Spinal cord (tissue), 10 donors: ENCODE measurements at places on chromosomes 6 and 20.
A peak's percentile ranks its signal among the peaks of the same experiment; 100 is the strongest.

- no peak for DNase-seq
Measured at GRCh38 chr6:166712286-166713228, 85.5 kb upstream of the RPS6KA2 start.

GRCh38 chr6:116253188-116253504, 729 bp downstream of the TSPYL4 start:
- no peak for DNase-seq

- no peak for DNase-seq
Measured at GRCh38 chr6:17130786-17131185, 28.9 kb downstream of the STMND1 start.

GRCh38 chr6:11756726-11757125, 21.9 kb downstream of the ADTRP start:
- DNase-seq = no peak

DNA sequence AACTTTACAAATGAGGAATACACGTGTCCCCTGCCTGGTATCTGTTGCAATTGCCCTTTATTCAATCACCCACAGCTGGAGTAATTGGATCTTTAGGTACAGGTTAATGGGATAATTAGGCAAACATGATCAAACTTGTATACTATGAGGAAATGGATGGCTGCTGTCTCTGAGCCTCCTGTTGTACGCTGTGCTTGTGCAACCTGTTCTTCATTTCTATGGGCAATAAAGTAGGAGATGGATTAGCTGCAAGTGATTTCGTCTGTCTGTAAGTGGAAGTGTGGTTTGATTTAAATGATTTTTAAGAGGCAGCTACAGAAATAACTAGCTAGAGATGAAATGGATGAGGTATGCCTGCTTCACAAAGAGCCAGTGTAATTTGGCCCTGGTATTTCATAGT, 474.1 kb downstream of the RNF144B start:
- DNase-seq = no peak

DNA sequence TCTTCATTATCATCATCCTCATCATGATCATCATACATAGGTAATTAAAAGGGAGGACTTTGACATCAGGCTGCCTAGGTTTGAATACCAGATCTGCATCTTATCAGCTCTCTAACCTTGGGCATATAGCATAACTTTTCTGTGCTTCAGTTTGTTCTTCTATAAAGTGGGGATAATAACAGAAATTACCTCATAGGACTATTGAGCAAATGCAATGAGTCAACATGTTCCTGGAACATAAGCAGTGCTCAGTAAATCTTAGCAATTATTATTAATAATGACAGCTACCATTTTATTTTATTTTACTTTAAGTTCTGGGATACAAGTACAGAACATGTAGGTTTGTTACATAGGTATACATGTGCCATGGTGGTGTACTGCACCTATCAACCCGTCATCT, 7.2 kb downstream of the C20orf202 start:
- no peak for DNase-seq

DNA sequence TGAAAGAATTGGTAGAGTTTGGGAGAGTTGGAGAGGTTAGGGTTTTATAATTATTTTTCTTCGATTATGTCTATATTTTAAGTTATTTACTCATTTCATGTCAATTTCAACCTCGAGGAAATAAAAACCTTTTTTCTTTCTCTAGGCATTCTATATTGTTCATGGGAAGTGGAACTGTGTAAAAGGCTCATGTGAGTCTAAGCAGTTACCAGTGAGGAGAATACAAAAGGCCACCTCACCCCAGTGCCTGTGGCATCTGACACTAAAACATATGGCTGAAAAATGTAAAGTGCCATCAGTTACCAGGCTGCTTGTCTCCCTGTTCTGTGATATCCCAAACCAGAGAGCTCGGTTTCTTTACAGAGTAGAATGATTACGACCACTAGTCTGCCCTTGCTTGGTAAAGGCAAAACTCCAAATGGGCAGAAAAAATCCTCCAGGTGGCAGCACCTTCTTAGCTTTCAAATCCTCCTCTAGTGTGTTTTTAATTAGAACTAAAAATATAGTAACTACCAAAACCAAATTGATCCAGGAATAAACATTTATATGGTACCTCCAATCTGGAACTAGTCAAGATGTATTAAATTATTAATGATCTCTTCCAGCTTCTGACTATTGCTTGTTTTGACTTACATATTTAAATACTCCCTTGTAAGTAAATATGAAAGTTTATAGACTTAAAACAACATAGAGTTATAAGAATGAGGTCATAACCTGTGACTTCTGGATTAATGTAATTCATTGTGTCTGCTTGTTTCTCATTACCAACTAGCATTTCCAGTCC, 122.6 kb upstream of the MCHR2 start:
- DNase-seq = peak; percentile 87

DNA sequence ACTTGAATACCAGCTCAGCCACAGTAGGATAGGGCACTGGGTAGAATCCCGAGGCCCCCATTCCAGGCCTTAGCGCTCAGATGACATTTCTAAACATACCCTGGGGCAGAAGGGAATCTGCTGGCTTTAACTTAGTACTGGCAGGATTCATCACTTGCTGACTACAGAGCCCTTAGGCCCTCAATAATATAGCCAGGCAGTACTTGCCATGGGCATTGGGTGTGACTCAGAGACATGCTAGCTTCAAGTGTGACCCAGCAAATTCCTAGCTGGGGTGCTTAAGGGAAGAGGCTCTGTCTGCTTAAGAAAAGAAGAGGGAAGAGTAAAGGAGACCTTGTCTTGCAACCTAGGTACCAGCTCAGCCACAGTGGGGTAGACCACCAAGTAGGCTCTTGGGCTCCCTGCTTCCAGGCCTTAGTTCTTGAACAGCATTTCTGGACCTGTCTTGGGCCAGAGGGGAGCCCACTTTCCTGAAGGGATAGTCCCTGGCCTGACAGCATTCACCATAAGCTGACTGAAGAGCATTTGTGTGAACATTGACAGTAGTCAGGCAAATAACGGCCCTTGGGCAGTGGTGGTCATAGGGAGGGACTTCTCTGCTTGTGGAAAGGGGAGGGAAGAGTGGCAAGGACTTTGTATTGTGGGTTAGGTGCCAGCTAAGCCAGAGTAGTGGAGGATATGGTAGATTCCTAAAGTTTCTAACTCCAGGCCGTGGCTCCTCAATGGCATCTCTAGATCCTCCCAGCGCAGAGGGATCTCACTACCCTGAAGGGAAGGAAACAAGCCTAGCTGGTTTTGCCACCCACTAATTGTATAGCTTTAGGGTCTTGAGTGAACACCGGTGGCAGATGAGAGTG, 48.5 kb upstream of the HACE1 start:
- no peak for DNase-seq

DNA sequence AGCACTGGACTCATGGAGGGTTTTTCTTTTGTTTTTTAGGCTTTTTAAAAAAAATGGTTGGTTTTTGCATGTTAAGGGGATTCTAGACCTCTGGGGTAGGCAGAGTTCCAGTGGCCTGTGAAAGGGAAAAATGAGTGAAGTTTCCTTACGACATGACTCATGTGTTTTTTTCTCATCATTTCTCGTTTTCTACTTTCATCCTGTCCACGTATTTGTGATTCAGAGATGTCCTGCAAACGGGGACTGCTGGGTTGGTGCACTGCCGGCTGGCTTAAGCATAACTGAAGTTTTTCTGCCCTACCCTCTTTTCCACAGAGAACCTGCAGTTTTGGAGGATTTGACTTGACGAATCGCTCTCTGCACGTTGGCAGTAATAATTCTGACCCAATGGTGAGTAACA, 182.3 kb downstream of the SASH1 start:
- no peak for DNase-seq

DNA sequence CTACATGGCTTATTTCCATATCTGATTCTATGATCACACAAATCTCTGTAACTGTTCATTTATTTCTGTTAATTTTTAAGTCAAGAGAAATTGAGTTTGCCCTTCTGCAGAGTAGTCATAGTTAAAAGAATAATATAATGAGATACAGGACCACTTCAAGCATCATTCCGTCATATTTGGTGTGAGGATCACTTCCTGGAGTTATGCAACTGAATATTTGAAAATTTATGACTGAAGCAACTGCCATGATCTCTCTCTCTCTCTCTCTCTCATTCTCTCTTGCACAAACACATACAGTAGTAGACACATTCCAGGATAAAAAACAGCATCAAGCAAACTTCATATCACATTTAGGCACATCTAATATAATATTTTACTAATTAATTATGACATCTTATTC, 116.4 kb downstream of the COL9A1 start:
- no peak for DNase-seq

- no peak for DNase-seq
Measured at GRCh38 chr6:47202644-47203205, 107.0 kb downstream of the TNFRSF21 start.

DNA sequence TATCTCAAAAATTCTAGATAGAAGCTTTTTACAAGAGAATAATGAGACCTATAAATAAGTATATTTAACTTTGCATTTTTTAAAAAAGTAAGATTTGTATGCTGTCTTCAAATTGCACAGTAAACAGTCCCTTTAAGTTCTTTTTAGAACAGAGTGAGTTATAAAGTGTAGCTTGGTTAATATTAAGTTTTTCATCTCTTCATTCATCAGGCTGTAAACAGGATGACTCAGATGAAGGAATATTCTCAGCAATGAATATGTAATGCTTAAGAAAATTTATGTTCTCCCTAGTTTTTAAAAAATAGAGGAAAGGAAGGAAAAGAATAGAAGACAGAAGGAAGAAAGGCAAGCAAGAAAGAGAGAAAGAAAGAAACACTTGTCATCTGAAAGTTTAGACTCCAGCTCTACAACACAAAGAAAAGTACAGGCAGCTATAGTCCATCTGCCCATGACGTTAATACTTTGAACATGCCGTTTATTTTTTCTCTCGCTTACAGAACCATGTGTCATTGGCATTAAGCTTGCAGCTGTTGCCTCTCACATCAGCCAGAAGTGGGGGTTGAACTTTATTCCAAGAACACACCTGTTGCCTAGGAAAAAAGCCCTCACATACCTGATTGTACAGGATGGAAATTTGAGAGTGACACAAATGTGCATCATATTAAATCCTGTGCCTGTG, 36.1 kb downstream of the CAP2 start:
- DNase-seq = no peak

GRCh38 chr6:55438203-55438602, 110.9 kb downstream of the GFRAL start:
- DNase-seq = peak; percentile 6

- DNase-seq = no peak
Measured at GRCh38 chr20:14332866-14333265, 4.5 kb downstream of the FLRT3 start.

DNA sequence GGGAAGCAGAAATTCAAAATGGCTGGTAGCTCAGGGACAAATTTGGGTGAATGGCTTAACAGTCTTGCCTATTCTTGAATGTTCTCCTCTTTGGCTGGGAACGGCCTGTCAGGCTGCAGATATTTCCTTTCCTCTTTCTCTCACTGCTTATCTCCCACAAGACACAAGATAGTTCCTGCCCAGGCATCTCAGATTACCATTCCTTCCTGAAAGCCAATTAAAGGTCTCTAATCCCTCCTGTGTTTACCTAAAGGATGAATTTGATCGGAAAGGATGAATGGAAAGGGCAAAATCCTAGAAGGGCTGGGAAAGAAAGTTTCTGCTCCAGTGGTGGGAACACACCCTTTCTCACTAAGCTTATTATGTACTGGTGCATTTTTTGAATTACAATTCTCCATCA, 95.9 kb upstream of the JAG1 start:
- DNase-seq = no peak

DNA sequence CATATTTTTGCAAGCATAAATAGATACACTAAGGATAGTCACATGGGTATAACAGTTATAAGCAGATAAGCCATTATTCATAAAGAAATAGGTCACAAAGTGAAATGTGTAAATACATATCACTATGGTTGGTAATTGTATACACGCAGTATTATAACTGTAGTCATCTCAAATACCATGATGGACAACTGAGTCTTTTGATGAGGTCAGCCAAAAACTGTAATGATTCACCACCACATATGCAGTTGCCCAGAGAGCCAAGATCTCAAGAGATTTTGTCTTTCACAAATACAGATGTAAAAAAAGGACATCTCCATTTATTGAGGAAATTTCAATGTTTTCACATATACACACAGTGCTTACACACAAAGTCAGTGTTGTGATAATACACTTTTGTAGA, 28.3 kb downstream of the ZNF292 start:
- no peak for DNase-seq

DNA sequence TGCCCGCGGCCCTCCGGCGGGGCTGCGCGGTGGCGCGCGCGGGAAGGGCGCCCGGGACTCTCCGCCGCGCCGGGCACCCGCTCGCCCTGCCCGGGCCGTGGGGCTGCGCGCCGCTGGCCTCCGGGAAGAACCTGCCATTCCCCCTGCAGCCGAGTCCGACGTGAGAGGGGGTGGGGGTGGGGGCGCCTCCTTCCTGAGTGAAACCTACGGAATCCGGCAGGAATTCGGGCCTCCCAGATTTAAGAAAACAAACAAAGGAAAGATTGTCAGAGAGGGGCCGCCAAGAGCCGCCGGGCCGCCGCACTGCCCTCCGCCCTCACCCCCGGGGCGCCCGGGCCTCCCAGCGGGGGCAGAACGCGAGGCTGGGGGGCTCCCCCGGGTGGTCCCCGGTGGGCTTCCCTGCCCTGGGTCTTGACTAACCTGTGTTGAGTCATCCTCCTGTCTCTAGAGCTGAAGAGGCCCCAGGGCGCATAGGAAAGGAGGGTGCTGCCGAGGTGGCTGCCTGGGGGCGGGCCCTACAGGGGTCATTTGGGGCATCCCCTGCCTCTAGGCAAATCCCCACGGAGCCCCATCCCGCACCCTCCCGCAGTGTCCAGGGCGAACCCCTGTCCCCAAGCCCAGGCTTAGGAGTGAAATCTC, 42.2 kb upstream of the FOXP4 start:
- no peak for DNase-seq

DNA sequence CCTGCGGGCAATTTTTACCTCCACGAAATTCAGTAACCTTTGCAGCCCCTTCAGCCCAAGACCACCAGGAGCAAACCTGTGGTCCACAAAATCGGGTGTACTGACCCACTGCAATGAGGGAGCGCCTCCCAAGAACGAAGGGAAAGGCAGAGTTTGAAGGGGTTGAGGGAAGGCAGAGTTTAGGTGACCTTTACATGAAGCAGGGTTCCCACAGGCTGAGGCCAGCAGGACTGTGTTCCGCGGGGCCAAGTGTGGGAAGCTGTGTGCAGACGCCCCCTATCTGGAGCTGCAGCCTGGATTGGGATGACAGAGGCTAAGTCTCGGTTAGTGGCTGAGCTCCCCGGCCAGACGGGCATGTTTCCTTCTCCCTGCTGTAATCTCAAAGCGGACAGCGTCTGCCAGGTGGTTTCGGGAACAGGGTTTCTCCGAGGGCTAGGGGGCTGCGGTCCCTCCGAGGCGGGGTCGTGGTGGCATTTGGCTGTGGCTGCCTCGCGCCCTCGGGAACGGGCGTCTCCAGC, 826 bp upstream of the PYGB start:
- DNase-seq = no peak
